Choroid plexus epithelial cell (primary cell): ENCODE measurements at places on chromosomes 1 and 21.
A peak's percentile ranks its signal among the peaks of the same experiment; 100 is the strongest.

GRCh38 chr1:234902774-234903547, 225.7 kb downstream of the TOMM20 start:
- DNase-seq, result no peak

GRCh38 chr1:32772281-32773017, 44.7 kb downstream of the YARS1 start:
- DNase-seq, result no peak

- peak; percentile 7 for DNase-seq
Measured at GRCh38 chr21:14046401-14046800, 164.4 kb downstream of the LIPI start.

DNA sequence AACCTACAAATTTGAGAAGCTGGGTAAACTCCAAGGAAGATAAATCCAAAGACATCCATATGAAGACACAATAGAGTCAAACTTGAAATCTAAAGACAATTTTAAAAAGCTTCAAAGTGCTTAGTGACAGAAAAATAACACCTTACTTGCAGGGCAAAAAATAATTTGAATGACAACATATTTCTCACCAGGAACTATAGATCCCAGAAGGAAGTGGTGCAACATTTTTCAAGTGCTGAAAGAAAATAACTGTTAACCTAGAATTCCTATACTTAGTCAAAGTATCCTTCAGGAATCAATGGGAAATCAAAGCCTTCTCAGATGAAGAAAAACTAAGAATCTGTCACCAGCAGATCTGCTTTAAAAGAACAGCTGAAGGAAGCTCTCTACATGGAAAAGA, 184.4 kb downstream of the HLX start:
- no peak for DNase-seq

- no peak for DNase-seq
Measured at GRCh38 chr1:40876891-40877290, 14.7 kb upstream of the CITED4 start.

- peak; percentile 98 for DNase-seq
Measured at GRCh38 chr1:153626904-153627714, at the start of gene S100A13. TSS of gene S100A13 (minus strand) at chr1:153627505. CDS start at chr1:153626472, 1,033 bp downstream.

DNA sequence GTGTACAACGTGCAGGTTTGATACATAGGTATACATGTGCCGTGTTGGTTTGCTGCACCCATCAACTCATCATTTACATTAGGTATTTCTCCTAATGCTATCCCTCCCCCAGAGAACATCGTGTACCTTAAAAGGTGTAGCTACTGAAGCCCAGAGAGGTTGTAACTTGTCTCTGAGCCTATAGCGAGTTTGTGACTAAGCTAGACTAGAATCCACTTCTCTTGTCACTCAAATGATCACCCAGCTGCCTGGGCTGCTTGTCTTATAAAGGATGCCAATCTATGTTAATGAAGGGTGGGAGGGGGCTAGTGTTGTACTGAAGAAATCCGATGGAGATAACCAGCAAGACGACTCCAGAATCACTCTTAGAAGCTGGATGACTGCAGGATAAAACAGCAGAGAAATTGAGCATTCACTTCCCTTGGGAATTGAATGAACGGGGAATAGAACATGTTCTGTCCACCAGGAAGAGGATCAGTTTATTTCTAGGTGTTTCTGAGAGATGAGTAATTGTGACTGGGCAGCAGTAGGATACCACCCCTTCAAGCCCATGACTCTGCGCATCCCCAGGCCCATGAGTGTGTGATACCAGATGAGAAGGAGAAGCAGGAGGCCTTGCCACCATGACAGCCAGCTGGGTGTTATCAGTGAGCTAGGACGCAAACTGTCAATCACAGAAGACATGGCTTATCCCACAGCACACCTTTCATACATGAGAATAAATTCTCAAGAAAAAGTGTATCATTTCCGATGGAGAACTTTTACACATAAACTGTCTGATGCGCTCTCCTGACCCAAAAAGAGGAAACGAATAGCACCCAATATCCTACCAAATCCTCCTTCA, 390.4 kb downstream of the NTNG1 start:
- DNase-seq, result no peak

GRCh38 chr1:165075725-165076370, 280.7 kb downstream of the LMX1A start:
- DNase-seq, result peak; percentile 60

DNA sequence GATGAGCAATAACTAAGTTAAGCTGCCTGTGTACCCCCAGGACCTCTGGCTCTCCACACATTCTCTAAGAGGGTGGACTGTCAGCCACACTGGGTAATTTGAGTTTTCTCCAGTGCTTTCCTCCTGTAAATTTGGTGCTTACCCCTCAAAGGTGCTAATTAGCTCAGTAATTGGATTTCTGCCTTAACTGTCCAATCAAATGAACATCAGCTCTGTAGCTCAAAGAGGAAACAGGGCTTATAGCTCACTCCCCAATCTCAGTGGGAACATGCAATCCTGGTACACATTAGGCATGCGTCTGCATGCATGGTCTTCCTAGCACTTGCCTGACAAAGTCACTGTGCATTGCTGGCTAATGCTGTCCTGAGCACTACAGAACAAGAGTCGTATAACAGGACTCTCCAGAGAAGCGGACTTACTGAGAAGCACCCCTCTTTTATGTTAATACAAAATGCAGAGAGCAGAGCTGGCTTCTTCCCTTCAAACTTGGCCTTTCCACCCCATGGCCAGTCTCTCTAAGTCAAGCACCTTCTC, 110.1 kb downstream of the NTPCR start:
- DNase-seq, result no peak

DNA sequence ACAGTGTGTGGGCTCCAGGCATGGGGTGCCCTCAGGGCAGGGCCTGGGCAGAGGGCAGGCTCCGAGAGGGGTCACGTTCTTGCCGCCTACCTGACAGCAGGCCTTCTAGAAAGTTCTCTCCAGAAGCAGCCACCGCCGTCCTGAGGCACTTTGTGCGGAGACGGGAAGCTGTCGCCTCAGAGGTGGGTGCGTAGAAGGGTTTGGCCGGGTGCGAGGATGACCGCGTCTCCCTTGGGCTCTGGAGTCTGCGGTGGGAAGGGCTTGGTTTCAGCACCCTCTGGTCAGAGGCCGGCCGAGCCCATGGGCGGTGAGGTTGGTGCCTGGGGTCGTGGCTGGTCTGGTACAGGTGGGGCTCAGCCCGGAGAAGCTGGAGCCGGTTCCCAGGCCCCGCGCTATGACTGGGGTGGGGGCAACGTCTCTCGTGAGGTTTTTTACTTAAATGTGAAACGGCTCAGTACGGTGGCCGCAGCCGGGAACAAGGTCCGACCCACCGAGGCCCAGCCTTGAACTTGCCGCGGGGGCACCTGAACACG, 10.1 kb upstream of the TTLL10 start:
- DNase-seq, result no peak

GRCh38 chr1:154520333-154520732, 18.1 kb upstream of the SHE start:
- peak; percentile 8 for DNase-seq

DNA sequence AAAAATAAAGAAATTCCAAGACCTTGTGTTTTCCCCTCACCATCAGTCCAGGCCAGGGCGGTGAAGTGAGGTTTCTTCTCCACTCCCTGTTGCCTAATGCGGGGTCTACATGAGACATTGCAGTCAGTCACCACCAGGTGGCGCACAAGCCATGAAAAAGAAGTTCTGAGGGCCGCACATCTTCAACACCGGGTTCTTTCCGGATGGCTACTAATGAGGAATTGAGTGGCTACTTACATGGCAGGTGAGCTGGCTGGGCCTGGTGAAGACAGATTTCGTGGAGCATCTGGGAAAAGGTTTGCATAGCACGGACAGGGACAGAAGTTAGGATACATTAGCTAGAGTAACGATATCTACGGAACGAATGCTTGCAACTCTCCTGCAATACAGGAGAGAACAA, 15.8 kb upstream of the S100A11 start:
- DNase-seq, result peak; percentile 85

GRCh38 chr21:44948426-44949120, 8.7 kb downstream of the SLX9 start:
- no peak for DNase-seq

GRCh38 chr1:147486876-147487656, 54.2 kb upstream of the BCL9 start:
- no peak for DNase-seq

GRCh38 chr1:44776730-44777068, 1.4 kb downstream of the RPS8 start:
- DNase-seq, result no peak

DNA sequence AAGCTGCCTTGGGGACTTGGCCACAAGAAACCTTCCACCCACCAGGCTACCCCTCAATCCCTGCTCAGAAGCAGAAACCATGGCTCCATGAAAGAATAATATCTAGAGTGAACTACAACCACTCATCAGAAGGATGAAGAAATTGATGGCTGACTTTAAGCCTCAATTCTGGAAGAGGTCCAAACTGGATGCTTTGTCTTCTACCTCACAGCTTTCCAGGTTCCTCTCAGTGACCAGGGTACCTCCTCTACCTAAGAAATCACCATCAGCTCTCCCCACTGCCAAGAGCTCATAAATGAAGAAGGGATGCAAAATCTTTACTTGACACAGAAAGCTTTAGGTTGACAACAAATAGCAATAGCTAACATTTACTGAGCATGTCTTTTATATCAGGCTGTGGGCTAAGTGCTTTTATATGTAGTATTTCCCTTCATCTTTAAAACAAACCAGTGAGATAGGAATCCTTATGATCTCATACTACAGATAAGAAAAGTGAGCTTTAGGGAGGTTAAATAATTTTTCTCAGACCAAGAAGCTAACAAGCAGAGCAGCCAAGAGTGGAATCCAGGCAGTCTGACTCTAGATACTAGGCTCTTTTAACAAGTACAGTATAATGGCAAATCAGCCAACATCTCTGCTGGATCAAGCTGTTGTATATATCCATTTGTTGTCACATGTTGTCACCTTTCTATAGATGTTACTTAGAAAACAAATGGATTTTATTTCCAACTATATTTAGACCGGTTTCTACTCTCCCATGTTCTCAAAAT, 243.0 kb upstream of the SGIP1 start:
- DNase-seq, result peak; percentile 39

- peak; percentile 95 for DNase-seq
Measured at GRCh38 chr1:25743164-25744139, 56.5 kb upstream of the SELENON start.

DNA sequence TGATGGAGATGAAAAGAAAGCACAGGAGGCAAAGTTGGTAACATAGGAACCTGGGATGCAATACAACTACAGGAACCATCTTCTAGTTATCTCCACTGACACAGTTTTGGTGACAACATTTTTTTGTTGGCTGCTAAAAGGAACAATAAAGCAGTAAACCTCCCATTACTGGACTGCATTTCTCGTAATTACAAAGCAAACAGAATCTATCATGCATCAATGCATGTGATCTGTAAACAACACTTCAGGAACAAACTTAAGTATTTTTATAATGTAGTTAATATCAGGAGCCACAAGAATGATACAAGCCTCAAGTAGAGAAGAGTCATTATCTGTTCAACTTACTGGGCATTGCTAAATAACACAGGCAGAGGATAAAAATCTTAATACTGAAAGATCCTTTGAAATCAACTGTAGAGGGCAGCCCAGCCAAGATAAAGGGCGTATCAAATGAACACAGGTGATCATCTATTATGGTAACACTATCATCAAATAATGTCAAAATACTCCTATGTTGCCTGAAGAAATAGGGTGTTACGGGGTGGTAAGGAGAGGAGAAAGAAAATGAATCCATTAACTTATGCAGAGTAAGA, 193.3 kb downstream of the EIF4G3 start:
- no peak for DNase-seq

GRCh38 chr1:92655197-92655801, 129.6 kb downstream of the EVI5 start:
- peak; percentile 2 for DNase-seq

DNA sequence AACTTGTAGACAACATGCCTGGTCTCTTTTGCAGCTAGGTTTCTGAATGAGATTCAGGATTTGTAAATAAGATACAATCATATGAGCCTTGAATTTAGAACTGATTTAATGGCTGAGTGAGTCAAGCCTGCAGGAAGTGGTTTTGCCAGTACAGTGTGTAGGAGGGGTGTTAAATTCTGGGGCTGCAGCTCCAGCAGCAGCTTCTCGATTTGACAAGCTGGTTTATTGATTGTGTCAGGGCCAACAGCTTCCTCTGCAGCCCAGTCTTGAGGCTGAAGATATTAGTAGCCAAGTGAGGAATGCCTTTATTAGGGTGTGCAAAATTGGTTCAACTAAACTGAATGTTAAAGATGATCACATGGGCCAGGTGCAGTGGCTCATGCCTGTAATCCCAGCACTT, 11.5 kb upstream of the PLA2G5 start:
- peak; percentile 52 for DNase-seq

GRCh38 chr1:224739303-224739996, 123.3 kb downstream of the CNIH3 start:
- DNase-seq, result no peak

DNA sequence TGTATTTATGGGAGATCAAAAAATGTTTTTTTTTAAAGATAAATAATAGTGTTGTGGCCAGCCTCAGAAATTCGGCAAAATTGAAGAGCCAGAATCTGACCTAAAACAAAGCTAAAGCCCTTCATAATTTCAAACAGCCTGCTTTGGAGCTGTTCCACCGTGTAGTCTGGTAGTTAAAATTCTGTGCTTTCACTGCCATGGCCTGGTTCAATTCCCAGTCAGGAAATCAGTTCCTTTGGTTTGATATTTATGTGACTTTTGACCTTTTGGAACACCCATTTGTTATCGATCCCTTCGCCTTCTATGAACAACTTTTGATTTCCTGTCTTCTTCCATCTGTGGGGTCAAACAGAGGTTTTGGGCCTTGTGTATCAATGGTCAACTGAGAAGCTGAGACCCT, 179.8 kb downstream of the HFM1 start:
- no peak for DNase-seq

- DNase-seq, result peak; percentile 76
Measured at GRCh38 chr1:151060007-151060656, at the start of gene MLLT11. TSS of gene MLLT11 (plus strand) at chr1:151060397. CDS start at chr1:151067225, 6,828 bp downstream.

GRCh38 chr1:158035014-158035413, 41.6 kb downstream of the KIRREL1 start:
- DNase-seq, result no peak

GRCh38 chr1:13560541-13560940, 23.1 kb upstream of the PDPN start:
- no peak for DNase-seq

DNA sequence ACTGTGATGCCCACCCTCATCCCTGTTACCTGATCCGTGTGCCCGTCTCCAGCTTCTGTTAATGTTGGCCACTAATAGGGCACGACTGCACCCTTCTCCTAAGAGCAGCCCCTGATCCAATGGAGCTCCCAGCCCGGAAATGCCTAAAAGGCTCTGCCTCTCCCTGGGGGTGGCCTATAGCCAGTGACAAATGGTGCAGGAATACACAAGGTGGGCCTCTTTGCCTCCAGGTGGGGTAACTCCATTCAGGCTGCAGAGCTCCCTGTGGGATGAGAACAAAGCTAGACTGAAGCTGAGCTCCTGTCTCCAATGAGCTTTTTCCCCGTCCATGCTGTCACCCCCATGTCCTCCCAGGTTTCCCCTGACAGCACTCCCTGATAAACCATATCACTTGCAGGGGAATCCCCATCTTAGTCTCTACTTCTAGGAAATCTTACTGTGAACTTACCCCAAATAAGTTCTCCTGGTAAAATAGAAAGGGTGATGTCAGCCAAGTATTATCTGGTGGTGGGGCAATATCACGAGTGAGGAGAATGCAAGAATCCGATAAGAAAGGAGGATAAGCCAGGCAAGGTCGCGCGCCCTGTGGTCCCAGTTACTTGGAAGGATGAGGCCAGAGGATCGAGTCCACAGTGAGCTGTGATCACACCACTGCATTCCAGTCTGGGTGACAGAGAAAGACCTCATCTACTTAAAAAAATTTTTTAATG, 18.6 kb downstream of the S100A7A start:
- no peak for DNase-seq

GRCh38 chr1:113303267-113303666, 87.0 kb upstream of the MAGI3 start:
- no peak for DNase-seq
